ENCODE measurements at places on chromosomes 2 and 18. TPM values are rescaled to one million over a fixed set of nuclear protein-coding genes. Genes with fewer than 3 reads are reported as not detected.

Gene RTP5
- 0.08 TPM for polyA plus RNA-seq

DNA sequence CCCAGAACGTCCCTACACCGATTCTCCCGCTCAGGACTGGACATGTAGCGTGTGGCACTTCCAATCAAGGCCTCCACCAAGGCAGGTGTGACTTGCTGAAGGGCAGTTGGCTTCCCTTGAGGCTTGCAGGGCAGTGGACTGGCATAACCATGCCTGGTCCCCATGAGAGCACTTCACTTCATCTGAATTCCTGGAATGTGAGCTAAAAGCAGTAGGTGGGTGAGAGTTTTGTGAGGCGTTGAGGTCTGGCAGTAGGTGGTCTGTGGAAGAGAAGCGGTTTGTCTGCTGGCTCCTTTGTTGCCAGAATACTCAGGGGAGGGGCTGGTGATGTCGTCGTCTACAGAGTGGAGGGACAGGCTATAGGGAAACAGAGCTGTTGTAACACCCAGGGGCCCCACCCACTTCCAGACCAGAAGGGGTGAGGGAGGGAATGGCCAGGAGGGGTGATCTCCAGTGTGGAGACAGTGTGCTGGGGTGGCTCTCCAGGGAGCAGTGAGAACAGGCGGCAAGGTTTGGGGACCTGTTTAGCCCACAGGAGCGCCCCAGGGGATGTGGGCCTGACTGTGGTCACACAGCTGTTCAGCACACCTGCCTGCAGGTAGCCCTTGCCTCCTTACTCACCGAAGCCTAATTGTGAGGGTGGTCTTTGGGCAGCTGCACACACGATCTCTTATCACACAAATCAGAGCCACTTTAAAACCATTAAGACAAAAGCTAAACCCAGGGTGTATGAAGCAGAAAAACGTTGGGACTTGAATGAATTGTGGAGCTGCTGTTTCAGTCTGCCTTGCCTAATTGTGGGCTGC is 21.5 kb upstream of the ALKAL2 start:
- no peak overlapping the region for H3K27ac ChIP-seq
- H3K36me3 ChIP-seq, result no peaks in the 10 kb centered on the region
- H3K27me3 ChIP-seq, result no peaks in the 10 kb centered on the region
- DNase-seq, result peak; percentile 35
- H3K4me3 ChIP-seq, result no peak overlapping the region
- no peaks in the 10 kb centered on the region for H3K4me1 ChIP-seq

DNA sequence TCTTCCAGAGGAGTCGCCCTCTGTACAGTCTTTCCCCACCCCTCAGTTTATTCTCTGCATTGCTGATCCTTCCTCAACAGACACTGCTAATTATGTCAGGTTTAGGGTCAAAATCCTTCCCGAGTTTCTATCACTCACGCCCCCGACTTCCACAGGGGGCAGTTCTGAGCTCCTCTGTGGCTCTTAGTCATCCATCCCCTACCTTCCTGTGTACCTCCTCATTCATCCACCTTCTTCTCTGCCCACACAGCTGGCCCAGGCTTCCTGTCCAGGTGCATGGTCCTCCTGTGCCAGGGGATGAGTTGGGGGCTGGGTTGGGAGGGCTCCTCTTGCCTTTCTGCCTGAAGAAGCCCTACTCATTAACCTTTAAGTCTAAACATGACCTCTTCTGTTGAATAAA is 202.9 kb downstream of the ARL4C start:
- no peak for DNase-seq
- no peaks in the 10 kb centered on the region for H3K27me3 ChIP-seq
- no peak overlapping the region for H3K27ac ChIP-seq

GRCh38 chr2:100674666-100675065 is 111.9 kb downstream of the PDCL3 start:
- H3K4me1 ChIP-seq, result no peaks in the 10 kb centered on the region
- H3K27me3 ChIP-seq, result no peaks in the 10 kb centered on the region
- H3K36me3 ChIP-seq, result no peaks in the 10 kb centered on the region
- no peak overlapping the region for H3K4me3 ChIP-seq

DNA sequence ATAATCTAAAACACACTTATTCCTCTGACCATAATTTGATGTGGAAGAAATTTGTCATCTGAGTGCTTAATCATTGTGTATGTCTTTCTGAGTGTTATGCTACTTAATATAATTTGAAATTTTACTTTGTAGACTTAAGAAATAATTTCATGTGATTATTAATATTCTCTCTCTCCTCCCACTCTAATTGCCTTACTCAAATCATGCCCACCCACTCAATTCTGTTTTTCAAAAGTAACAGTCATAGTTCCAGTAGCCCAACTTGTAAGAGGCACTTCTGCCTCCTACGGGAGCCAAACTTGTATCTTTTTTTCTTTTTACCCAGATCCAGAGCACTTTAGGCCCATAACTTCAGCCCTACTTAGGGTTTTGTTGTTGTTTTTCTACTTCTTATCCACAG is 18.5 kb upstream of the KYNU start:
- no peak for DNase-seq
- no peaks in the 10 kb centered on the region for H3K27me3 ChIP-seq
- H3K27ac ChIP-seq, result no peak overlapping the region

Gene DGKD
- polyA plus RNA-seq, result 53.5 TPM

Gene GULP1
- 9.1 TPM for polyA plus RNA-seq

Gene TXNDC2
- 0.19 TPM for polyA plus RNA-seq

Gene EEF1B2
- polyA plus RNA-seq, result 737 TPM

GRCh38 chr2:39875914-39876267 is 96.8 kb upstream of the THUMPD2 start:
- H3K4me1 ChIP-seq, result no peaks in the 10 kb centered on the region
- H3K36me3 ChIP-seq, result no peaks in the 10 kb centered on the region
- DNase-seq, result peak; percentile 2
- H3K27me3 ChIP-seq, result no peaks in the 10 kb centered on the region
- H3K4me3 ChIP-seq, result no peak overlapping the region

DNA sequence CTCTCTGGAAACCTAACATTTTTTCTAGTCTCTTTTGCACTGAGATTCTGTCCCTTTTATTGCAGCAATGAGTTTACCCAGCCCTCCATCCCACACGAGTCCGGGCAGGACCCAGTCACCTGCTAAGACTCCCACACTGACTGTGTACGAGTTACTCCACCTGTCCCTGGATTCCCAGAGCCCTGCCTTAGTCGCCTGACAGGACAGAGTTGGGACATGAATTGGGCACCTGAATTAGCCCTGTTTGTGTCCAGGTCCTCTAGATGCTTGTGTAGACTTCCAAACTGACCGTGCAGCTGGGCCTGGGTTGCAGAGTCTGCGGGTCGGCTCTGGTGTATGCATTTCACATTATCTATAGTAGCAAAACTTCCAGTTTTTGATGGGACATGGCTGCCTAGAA is 238.7 kb downstream of the VAPA start:
- no peaks in the 10 kb centered on the region for H3K4me1 ChIP-seq
- no peak overlapping the region for H3K27ac ChIP-seq
- no peaks in the 10 kb centered on the region for H3K36me3 ChIP-seq
- DNase-seq, result no peak

Gene IHH
- 1.8 TPM for polyA plus RNA-seq

Gene ADGRF3
- 3.9 TPM for polyA plus RNA-seq

Gene ACMSD
- 0.14 TPM for polyA plus RNA-seq

- no peak overlapping the region for H3K27ac ChIP-seq
- no peak for DNase-seq
- no peaks in the 10 kb centered on the region for H3K36me3 ChIP-seq
- no peak overlapping the region for H3K4me3 ChIP-seq
- H3K4me1 ChIP-seq, result peaks cover 2% of the 10 kb centered on the region
- no peaks in the 10 kb centered on the region for H3K27me3 ChIP-seq
Measured at GRCh38 chr2:3466482-3466863, 52.9 kb downstream of the ADI1 start.

- no peaks in the 10 kb centered on the region for H3K36me3 ChIP-seq
- H3K4me1 ChIP-seq, result peaks cover 10% of the 10 kb centered on the region
- H3K27me3 ChIP-seq, result no peaks in the 10 kb centered on the region
- no peak for DNase-seq
- no peak overlapping the region for H3K4me3 ChIP-seq
- no peak overlapping the region for H3K27ac ChIP-seq
Measured at GRCh38 chr2:28228434-28228995, 164.1 kb upstream of the FOSL2 start.

Gene LAMA3
- polyA plus RNA-seq, result 14.1 TPM

Gene CD28
- 0.84 TPM for polyA plus RNA-seq

GRCh38 chr2:238879043-238879442 is 31.2 kb downstream of the TWIST2 start:
- no peaks in the 10 kb centered on the region for H3K27me3 ChIP-seq
- no peaks in the 10 kb centered on the region for H3K4me1 ChIP-seq
- DNase-seq, result no peak
- H3K36me3 ChIP-seq, result no peaks in the 10 kb centered on the region
- no peak overlapping the region for H3K27ac ChIP-seq

GRCh38 chr2:9424447-9425164 is 1.2 kb downstream of the CPSF3 start:
- no peak overlapping the region for H3K27ac ChIP-seq
- H3K4me1 ChIP-seq, result peaks cover 26% of the 10 kb centered on the region
- no peaks in the 10 kb centered on the region for H3K36me3 ChIP-seq
- no peaks in the 10 kb centered on the region for H3K27me3 ChIP-seq
- no peak for DNase-seq

- H3K27me3 ChIP-seq, result no peaks in the 10 kb centered on the region
- H3K36me3 ChIP-seq, result peaks cover 3% of the 10 kb centered on the region
- DNase-seq, result no peak
Measured at GRCh38 chr2:112296407-112296806, 21.0 kb downstream of the ZC3H6 start.

DNA sequence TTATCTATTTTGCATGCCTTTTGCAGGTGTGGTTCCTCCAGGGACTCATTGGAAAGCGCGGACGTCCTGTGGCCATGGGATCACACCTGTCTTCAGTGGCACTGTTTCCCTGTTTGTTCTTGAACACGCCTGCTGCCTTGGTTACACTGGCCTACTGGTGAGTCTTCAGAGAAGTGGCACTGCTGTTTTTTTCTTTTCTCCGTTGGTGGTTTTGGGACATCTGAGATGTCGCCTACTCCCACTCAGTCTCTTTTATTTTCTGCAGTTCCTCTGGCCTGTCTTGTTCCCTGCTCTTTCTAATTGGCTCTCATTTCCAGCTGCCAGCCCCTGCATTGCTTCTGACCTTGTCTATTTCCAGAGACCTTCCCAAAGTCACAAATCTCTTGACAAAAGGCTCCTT is 35.7 kb upstream of the POU3F3 start:
- no peaks in the 10 kb centered on the region for H3K36me3 ChIP-seq
- no peak for DNase-seq
- H3K4me1 ChIP-seq, result no peaks in the 10 kb centered on the region
- no peak overlapping the region for H3K4me3 ChIP-seq

Gene MYO5B
- 15.0 TPM for polyA plus RNA-seq

DNA sequence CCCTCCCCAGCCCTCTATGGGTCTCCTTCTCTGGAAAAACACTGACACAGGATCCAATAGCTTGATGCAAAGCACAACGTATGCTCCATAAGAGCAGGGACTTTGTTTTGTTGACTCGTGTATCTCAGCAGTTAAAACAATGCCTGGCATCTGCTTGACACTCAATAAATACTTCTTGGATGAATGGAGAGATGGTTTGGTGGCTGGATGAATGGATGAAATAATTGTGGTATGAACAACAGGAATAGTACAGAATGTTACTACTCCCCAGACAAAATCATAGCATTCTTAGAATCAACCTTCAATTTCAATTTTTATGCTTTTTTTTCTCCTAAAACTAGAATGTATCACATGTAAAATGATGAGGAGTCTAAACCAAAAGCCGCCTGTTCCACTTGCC is 57.4 kb downstream of the KCNE4 start:
- no peak overlapping the region for H3K4me3 ChIP-seq
- no peaks in the 10 kb centered on the region for H3K27me3 ChIP-seq
- no peaks in the 10 kb centered on the region for H3K36me3 ChIP-seq
- H3K4me1 ChIP-seq, result no peaks in the 10 kb centered on the region
- peak; percentile 48 for DNase-seq
- H3K27ac ChIP-seq, result no peak overlapping the region

- H3K4me1 ChIP-seq, result no peaks in the 10 kb centered on the region
- H3K4me3 ChIP-seq, result no peak overlapping the region
- no peak overlapping the region for H3K27ac ChIP-seq
- no peak for DNase-seq
- H3K27me3 ChIP-seq, result no peaks in the 10 kb centered on the region
Measured at GRCh38 chr18:67613731-67614130, 97.2 kb upstream of the DSEL start.

DNA sequence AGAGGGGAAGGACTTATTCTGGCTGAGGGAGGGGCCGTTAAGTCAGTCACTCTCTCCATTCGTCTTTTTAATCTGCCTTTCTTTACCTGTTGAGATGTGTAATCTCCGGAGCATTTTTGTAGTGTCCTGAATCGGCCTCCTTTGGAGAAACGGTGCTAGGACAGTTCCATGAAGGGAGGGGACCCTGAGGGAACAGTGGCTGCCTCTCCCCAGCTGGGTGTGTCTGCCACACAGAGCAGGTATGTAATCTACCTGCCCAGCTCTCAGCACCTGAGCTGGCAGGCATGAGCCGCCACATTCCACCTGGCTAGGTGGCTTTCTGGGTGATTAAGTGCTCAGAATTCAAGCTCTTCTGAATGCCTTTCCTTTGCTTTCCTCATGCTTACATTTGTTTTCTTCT is 131.2 kb downstream of the WDSUB1 start:
- H3K36me3 ChIP-seq, result peaks cover 29% of the 10 kb centered on the region
- DNase-seq, result peak; percentile 65
- no peaks in the 10 kb centered on the region for H3K27me3 ChIP-seq
- H3K4me1 ChIP-seq, result peaks cover 13% of the 10 kb centered on the region
- H3K27ac ChIP-seq, result peak overlapping the region; percentile 4
- no peak overlapping the region for H3K4me3 ChIP-seq

- DNase-seq, result no peak
- H3K27me3 ChIP-seq, result no peaks in the 10 kb centered on the region
- H3K27ac ChIP-seq, result no peak overlapping the region
Measured at GRCh38 chr2:6975988-6976387, 58.8 kb downstream of the RNF144A start.

- no peak overlapping the region for H3K4me3 ChIP-seq
- H3K27ac ChIP-seq, result peak overlapping the region; percentile 34
- no peaks in the 10 kb centered on the region for H3K36me3 ChIP-seq
Measured at GRCh38 chr2:8380026-8380425, 301.8 kb upstream of the ID2 start.

DNA sequence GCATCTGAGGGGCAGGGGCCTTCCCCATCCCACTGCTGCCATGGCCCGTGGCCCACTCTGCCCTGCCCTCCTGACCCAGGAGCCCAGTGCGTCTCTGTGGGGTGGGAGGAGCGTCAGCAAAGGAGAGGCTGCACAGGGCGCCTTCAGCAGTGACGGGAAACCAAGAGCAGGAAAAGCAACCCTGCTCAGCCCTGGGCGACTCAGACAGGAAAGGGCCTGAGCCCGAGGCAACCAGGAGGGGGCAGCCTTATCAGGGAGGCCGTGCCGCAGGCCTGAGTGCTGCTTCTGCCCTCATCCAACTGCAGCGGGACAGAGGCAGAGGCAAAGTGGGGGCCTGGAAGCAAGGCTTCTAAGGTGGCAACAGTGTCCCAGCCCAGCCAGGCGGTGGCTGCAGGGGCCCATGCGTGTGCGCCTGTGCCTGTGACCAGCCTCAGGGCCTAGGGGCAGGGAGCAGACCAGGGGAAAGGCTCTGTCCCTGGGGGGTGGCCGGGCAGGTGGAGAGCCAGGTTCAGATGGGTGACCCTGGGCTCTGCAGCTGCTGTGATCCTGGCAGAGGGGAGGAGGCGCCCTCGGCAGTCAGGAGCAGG is 23.3 kb upstream of the ALPI start:
- no peak overlapping the region for H3K4me3 ChIP-seq
- no peaks in the 10 kb centered on the region for H3K27me3 ChIP-seq
- DNase-seq, result no peak
- no peak overlapping the region for H3K27ac ChIP-seq
- no peaks in the 10 kb centered on the region for H3K36me3 ChIP-seq
- no peaks in the 10 kb centered on the region for H3K4me1 ChIP-seq

Gene GNAL
- polyA plus RNA-seq, result 1.5 TPM

Gene KLHL41
- polyA plus RNA-seq, result 0.77 TPM

Data from lung (tissue), 17 donors.